ENCODE measurements at places on chromosomes 3 and 15. TPM values are rescaled to one million over a fixed set of nuclear protein-coding genes. Genes with fewer than 3 reads are reported as not detected.
A peak's percentile ranks its signal among the peaks of the same experiment; 100 is the strongest.

Gene NEO1
- 10.4 TPM for total RNA-seq

Gene DNAH12
- not detected for total RNA-seq

GRCh38 chr3:168859574-168859973, 763.9 kb upstream of the GOLIM4 start:
- DNase-seq: no peak
- H3K27me3 ChIP-seq: no peaks in the 10 kb centered on the region
- H3K27ac ChIP-seq: no peak overlapping the region

Gene P2RY13
- 56.8 TPM for total RNA-seq

GRCh38 chr15:88476635-88477060, 9.1 kb downstream of the MRPS11 start:
- peaks cover 81% of the 10 kb centered on the region for H3K36me3 ChIP-seq
- no peak overlapping the region for H3K4me3 ChIP-seq
- no peak for DNase-seq
- no peak overlapping the region for H3K27ac ChIP-seq
- no peaks in the 10 kb centered on the region for H3K4me1 ChIP-seq

DNA sequence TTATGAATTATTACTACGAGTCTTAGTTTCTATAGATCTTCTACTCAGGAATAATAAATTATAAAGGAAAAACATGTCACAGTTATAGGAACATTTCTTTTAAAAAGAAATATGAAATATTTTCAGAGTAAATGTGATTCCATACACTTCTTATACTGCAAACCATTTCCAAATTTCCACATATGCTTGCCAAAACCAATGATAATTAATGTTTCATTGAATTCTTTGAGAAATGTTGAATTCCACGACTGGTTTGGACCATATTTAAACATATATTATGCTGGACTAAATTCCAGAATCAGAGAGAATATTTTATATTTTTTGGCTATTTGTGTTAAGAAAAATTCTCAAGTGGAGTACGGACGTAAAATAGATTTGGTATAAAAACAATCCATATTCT, 144.6 kb downstream of the EPHA3 start:
- DNase-seq: no peak
- H3K27ac ChIP-seq: no peak overlapping the region
- H3K36me3 ChIP-seq: no peaks in the 10 kb centered on the region
- H3K4me3 ChIP-seq: no peak overlapping the region
- no peaks in the 10 kb centered on the region for H3K4me1 ChIP-seq
- no peaks in the 10 kb centered on the region for H3K27me3 ChIP-seq

DNA sequence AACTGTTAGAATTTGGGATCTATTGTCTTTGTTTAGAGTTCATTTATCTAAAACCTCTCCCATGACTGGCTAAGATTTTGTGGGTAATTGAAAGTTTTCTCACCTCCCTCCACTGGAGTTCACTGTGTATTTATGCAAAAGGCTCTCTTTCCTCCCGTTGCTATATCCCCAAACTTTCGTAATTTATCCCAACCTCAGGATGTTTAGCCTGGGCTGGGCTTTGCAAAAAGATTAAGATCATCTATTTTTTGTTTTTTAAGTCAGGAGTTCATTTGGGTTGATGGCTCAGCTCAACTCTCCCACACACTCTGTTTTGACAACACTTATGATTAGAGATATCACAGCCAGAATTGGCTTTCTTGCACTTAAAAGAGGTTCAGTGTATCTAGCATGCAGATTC, 27.0 kb downstream of the SUCNR1 start:
- DNase-seq: no peak
- no peaks in the 10 kb centered on the region for H3K36me3 ChIP-seq
- H3K4me3 ChIP-seq: no peak overlapping the region
- H3K4me1 ChIP-seq: no peaks in the 10 kb centered on the region
- H3K27ac ChIP-seq: no peak overlapping the region
- no peaks in the 10 kb centered on the region for H3K27me3 ChIP-seq

Gene KIF9
- 3.9 TPM for total RNA-seq

DNA sequence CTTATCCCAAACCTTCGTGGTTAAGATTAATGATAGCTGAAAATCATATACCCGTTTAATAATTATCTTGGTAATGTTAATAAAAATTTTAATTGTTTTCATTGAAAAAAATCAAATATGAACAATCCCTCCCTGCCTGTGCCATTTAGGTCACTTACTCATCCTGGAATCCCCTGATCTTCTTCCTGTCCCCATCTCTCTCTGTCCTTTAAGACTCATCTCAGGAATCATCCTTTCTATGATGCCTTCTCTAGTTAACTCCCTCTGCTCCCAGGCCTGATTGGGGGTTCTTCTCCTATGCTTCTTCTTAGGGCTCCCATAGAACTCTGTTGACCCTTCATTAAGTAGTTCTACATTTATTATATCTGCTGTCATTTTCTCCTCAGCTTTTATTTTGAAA, 91.6 kb downstream of the MBNL1 start:
- peaks cover 37% of the 10 kb centered on the region for H3K36me3 ChIP-seq
- H3K4me1 ChIP-seq: peaks cover 5% of the 10 kb centered on the region
- H3K27ac ChIP-seq: no peak overlapping the region
- no peak overlapping the region for H3K4me3 ChIP-seq
- no peaks in the 10 kb centered on the region for H3K27me3 ChIP-seq

GRCh38 chr15:39714251-39714650, 68.4 kb downstream of the FSIP1 start:
- no peaks in the 10 kb centered on the region for H3K4me1 ChIP-seq
- no peaks in the 10 kb centered on the region for H3K36me3 ChIP-seq
- H3K27ac ChIP-seq: no peak overlapping the region
- H3K27me3 ChIP-seq: no peaks in the 10 kb centered on the region

DNA sequence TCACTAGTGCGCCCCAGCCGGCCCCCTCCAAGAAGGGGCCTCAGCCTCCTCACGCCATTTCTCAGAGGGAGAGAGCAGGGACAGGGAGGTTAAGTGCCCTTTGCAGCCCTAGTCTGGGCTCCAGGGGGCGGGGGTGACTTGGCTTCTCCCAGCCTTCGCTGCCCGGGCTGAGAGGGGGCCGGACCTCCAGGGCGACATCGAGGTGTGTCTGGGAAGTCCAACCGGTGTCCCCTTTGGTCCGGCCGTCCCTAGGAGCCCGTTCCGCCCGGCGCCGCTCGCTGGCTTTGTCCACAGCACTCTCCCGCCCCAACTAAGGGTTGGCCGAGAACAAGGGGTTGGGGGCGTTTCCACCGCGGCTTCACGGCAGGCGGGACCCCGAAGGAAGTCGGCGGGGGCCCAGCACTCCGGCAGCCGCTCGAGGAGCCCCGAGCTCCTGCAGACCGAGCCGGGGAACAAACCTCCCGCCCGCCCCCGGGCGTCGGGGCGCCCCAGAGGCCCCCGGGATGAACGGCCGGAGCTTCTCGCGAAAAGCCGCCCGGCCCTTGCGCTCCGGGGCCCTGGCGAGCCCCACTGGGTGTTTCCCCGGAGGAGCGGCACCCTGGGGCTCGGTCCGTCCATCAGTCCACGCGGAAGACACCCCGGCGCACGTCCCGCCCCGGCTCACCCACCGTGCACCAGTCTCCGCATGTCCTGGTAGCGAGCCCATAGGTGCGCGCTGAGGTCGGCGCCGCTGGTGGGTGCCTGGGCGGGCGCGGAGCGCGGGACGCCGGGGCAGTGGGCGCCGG, 627 bp downstream of the NT5DC2 start:
- H3K27ac ChIP-seq: peak overlapping the region; percentile 30
- H3K4me3 ChIP-seq: peak overlapping the region; percentile 54
- DNase-seq: peak; percentile 84
- no peaks in the 10 kb centered on the region for H3K36me3 ChIP-seq
- peaks cover 50% of the 10 kb centered on the region for H3K4me1 ChIP-seq

GRCh38 chr3:140370686-140371085, 307.2 kb upstream of the TRIM42 start:
- H3K4me1 ChIP-seq: no peaks in the 10 kb centered on the region
- H3K27me3 ChIP-seq: no peaks in the 10 kb centered on the region
- no peak overlapping the region for H3K4me3 ChIP-seq
- DNase-seq: no peak

GRCh38 chr3:13202744-13203397, 129.6 kb upstream of the IQSEC1 start:
- peaks cover 6% of the 10 kb centered on the region for H3K4me1 ChIP-seq
- no peak overlapping the region for H3K4me3 ChIP-seq
- H3K27me3 ChIP-seq: peaks cover 15% of the 10 kb centered on the region
- no peak for DNase-seq
- no peak overlapping the region for H3K27ac ChIP-seq
- no peaks in the 10 kb centered on the region for H3K36me3 ChIP-seq

DNA sequence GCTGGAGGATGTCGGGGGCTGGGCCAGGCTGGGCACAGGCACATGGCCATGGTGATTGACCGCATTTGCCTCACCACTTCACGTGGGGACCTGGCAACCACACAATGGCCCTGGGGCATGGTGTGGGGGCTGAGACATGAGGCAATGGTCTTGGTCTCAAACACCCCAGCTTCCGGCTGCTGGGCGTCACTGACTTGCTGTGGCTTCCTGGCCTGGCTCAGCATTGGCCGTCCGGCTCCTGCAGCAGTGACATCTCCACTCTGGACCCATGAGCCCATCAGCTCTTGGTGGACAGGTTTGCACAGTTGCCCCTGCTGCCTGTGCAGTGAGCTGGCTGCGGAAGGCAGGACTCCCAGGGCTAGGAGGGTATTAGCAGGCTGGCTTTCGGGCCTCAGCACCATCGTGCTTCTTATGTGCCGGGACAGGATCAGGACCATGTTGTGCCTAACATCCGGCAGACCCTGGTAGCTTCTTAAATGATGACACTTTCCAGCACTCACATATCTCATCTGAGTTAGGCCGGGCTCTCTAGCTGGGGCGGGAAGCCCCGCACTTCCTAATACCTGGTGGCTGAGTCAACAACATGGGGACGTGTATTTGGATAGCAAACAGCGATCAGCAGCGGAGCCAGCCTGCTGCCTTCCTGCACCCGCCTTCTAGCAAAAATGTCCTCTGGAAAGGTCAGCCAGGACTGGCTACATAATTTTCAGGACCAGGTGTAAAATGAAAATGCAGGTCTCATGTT, 34.1 kb downstream of the ZNF710 start:
- no peak overlapping the region for H3K4me3 ChIP-seq
- no peaks in the 10 kb centered on the region for H3K36me3 ChIP-seq
- H3K27me3 ChIP-seq: no peaks in the 10 kb centered on the region
- DNase-seq: peak; percentile 91
- H3K4me1 ChIP-seq: peaks cover 70% of the 10 kb centered on the region

Gene NRROS
- 29.9 TPM for total RNA-seq

Gene CAV3
- not detected for total RNA-seq

Gene TM4SF1
- total RNA-seq: 183 TPM

- no peak for DNase-seq
- no peak overlapping the region for H3K4me3 ChIP-seq
- no peaks in the 10 kb centered on the region for H3K27me3 ChIP-seq
- H3K4me1 ChIP-seq: peaks cover 12% of the 10 kb centered on the region
- H3K36me3 ChIP-seq: peaks cover 100% of the 10 kb centered on the region
Observed at GRCh38 chr15:85743392-85744055, 51.2 kb downstream of the KLHL25 start.

Gene EHHADH
- total RNA-seq: 7.2 TPM

DNA sequence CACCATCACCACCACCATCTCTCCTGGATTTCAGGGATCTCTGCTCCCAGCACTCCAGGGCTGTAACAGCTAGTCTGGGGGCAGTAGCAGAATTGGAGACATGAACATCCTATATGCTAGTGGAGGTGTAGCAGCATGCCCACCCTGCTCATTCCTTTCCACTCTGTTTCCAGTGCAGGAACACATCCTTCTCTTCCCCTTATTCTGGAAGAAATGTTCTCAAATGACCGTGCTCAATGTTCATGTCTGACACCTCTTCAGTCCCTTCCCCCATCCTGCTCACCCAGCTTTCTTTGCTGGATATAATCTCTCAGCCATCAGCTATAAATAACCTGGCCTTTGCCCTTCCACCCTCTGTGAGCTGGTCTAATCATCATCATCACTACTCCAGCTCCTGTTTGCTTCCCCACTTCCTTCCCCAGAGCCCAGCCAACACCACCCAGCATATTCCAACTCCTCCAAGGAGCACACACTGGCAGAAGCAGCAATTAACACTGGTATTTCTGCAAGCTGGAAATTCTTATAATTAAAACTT, 31.1 kb downstream of the DCLK3 start:
- DNase-seq: no peak
- H3K36me3 ChIP-seq: no peaks in the 10 kb centered on the region
- no peaks in the 10 kb centered on the region for H3K27me3 ChIP-seq
- H3K4me3 ChIP-seq: no peak overlapping the region

Gene SERPINI2
- not detected for total RNA-seq

Gene FGD5
- 63.4 TPM for total RNA-seq

DNA sequence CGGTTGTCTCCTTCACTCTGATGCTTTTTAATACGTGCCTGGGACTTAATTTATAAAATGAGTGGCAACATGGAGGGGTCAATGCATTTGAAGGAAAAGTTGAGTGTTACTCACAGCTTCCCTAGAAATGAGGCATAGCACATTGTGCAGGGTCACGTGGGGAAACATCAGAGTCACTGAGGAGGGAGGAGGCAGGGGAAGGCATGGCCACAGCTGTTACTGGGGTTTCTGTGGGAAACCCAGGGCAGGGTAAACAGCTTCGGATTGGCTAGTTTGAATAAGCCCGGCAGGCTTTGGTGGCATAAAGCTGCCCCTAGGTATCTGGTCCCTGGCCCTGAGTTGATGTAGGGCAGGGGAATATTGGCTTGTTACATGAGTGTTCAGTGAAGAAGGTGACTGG, 98.9 kb upstream of the ST8SIA2 start:
- no peaks in the 10 kb centered on the region for H3K27me3 ChIP-seq
- no peak overlapping the region for H3K27ac ChIP-seq
- no peaks in the 10 kb centered on the region for H3K36me3 ChIP-seq

Gene IL17RB
- 0.26 TPM for total RNA-seq

DNA sequence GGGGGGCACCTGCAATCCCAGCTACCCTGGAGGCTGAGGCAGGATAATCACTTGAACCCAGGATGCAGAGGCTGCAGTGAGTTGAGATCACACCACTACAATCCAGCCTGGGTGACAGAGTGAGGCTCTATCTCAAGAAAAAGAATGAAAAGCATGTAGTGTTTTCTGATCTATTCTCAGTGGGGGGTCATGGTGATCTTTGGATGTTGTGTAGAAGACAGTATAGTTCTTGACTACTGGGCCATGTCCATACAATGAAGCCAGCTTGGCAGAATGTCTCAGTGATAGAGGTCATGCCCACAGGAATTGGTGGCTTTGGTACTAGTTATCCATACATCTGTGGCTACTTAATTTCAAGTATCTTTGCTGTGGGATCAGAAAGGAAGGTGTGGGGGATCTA, 26.8 kb upstream of the NANOGP8 start:
- H3K27me3 ChIP-seq: no peaks in the 10 kb centered on the region
- H3K4me3 ChIP-seq: no peak overlapping the region
- H3K27ac ChIP-seq: no peak overlapping the region
- H3K36me3 ChIP-seq: no peaks in the 10 kb centered on the region

Gene GRAMD1C
- 3.5 TPM for total RNA-seq

DNA sequence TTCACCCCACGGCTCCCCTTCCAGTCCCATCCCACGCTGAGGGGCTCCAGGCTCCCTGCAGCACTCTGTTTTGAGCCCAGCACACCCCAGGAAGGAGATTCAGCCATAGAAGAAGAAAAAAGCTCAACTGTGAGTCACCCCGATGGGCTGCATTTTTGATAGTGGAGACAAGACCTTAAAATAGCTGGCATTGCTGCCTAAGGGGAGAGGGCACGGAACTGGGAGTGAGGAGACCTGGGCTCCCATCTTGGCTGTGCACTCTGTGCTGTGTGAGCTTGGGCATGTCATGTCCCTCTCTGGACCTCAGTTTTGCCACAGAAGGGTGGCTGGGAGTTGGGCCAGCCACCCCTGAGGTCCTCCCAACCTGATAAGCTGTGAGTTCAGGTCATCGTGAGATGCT, 57.2 kb upstream of the SMAD6 start:
- H3K4me3 ChIP-seq: no peak overlapping the region
- no peak overlapping the region for H3K27ac ChIP-seq
- DNase-seq: peak; percentile 39
- no peaks in the 10 kb centered on the region for H3K4me1 ChIP-seq
- H3K27me3 ChIP-seq: no peaks in the 10 kb centered on the region
